HuH-7 (cell line): ENCODE measurements at places on chromosomes 7 and 10.

- DNase-seq, result no peak
Observed at GRCh38 chr7:32048970-32049491, 21.2 kb downstream of the PDE1C start.

DNA sequence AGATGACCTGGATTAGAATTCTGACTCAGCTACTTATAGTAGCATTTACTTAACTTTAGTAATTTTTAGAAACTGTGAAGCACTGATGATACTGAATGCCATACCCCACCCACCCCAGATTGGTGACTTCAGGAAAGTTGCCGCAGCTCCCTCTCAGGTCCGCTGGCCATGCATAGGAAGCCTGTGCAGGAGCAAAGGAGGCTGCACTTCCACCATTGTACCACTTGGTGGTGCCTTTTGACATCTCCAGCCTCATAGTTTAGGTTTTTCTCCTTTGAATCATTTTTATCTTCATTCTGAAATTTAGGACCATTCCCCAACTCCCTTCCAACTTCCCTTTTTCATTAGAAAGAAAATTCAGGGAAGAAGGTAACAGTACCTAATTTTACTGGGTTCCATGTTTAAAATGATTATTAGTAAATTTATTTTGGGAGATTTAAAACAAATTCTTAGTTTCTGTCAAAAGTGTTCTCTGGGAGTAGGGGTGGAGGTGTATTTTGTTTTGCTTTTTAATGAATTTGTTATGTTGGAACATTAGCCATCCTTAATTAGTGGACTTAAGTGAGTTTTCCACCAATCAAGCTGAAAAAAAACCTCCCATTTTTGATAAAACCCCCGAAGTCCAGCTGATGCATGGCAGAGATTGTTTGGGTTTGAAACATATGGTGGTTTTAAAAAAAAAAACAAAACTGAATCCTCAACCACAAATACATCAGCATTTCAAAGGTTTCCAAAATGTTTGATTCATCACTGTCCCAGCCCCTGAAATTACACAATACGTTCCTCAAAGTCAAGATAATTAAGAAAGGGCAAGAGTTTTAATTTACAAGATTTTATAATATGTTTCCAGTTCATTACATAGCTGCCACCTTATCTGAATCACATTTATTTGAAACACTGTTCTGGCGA lies 109.6 kb downstream of the WNT2 start:
- peak; percentile 39 for DNase-seq

DNA sequence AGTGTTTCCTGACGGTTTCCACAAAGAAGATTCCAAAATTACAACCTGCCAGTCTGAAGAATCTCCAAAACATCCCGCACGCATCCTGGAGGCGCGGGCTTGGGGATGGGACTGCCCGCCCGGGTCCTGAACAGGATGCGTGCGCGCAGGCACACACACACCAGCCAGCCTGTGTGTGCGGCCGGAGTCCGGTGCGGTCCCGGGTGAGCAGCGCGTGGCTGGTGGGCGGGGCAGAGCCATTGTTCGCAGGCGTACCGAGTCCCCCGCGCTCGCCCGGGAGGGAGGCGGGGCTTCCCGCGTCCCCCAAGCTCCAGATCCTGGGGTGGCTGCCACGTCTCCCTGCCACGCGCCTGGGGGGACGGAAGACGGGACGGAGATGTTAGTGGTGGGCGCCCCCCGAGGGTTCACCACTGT lies 675 bp upstream of the SCD start:
- DNase-seq, result peak; percentile 74

DNA sequence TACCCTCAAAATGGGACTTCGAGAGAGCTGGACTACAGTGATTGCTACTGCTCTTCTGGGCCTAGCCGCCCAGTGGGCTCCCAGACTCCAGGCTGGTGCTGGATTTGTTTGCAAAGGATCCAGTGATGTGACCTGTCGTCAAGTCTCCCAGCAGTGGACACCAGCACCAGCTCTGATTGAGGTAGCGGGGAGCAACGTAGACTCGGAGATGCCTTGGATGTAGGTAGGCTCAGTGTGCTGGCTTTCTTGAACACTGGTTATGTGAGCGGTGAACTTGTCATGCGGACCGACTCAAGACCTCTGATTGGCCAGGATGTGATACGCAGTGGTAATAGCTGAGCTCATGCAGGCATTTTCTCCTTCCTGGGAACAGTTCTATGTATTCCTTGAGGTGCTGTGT lies 19.4 kb downstream of the AKR1C2 start:
- no peak for DNase-seq

DNA sequence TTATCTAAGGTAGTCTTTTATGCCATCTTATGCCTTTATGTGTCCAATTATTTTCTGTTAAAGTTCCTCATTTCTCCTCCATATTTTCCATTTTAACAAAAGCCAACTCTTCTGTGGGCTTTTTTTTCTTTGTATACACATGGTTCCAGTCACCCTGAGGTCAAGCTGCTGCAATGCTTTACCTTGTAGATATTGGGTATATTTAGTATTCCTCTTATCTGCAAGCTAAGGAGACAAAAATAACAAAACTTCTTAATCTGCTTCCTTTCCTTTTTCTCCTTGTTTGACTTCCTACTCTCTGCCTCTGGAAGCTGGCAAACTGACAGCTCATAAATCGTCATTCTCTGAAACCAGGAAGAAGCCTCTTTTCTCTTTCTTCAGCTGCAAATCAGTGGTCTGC lies 885.0 kb upstream of the LRRN3 start:
- no peak for DNase-seq

DNA sequence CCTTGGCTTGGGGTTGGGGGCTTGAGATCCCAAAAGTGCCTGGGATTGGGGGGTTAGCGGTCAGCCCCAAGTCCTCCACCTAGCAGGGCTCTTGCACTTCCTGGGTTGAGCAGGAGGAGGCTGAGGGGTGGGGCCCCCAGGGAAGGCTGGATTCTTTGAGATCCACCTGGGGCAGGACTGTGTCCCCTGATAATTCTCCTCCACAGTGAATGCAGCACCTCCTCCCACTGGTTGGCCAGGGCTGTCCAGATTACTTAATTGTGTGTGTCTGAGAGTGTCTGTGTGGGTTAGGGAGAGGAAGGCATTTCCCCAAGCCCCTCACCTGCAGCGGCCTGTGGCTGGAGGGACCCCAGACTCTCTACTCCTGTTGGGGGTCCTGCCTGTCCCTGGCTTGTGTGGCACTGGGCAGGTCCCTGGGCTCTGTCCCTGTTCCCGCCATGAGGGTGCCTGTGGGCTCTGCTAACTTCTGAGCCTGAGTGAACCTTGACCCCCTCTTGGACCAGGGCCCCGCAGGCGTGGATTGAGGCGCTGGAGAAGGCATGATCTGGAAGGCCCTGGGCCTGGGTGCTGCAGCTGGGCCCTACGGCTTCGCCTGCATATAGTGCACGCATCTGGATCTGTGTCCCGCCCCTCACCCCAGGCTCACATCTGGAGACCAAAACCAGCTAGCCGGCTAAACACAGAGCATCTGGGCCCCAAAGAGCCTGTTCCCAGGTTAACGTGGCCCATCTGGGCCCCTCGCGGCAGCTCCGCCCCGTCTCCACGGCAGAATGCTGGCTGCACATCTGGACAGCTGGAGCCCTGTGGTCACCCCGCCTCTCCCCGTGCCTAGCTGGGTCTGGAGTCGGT lies 10.4 kb downstream of the TMEM270 start:
- DNase-seq, result no peak

DNA sequence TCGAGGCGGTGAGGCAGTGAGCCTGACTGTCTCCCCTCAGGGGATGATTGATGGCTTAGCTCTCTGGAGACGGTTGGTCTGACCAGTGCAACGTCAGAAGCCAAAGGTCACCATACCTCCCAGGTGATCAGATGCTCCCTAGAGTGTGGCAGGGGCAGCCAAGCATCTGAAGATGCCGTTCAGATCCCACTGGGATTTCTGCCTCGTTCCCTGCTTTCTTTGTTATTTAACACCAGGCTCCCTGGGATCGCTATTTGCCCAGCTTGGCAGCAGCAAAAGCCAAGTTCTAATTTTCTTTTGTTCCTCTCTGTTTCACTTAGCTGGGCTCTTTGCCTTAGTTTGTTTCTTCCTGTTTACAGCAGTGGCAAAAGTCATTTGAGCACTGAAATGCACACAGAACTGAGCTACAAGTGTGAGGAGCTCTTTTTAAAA lies 53.5 kb upstream of the SVIL start:
- DNase-seq, result peak; percentile 67

DNA sequence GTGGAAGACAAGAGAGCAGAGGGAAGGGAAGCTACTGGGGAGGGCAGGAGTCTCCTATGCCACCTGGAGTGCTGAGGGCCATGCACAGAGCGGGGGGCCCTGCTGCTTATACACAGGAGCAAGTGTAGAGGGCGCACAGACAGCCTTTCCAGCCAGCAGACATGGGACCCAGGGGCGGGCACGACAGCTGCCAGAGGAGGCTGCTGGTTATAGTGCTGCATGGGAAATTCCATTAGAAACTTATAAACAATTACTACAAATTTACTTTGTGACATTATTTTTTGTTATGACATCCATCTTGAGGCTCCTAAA lies 90.5 kb downstream of the WDFY4 start:
- no peak for DNase-seq

DNA sequence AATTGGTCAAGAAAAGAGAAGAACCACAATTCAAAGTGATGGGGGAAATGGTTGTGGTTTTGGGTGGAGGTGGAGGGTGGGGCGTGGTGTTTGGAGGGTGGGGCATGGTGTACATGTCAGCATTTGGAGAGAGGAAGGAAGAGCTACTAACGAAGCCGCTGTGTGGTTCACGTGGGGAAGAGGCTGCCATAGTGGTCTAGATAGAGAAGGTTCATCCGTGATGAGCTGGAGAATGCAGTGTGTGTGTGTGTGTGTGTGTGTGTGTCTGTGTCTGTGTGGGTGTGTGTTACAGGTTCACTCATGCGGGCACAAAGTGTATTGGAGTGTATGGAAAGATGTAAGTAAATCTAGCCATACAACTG lies 6.1 kb upstream of the VCL start:
- DNase-seq, result no peak

DNA sequence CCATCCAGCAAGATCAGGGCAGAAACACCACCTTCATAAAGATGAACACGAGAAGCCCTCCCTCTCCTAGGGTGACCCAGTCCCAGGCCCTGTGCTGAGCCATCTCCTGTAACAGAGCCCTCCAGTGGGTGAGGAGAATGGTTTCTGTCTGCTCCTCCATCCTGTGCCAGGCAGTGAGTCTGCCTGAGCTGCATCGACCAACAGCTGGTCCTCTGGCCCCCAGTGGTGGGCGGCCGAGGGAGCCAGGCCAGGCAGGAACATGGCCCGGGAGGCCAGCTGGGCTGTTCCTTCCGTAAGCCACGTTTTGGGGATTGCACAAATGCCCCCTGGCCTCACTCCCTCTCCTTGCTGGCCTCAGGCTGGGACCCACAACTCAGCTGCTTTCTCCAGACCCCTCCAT lies 73.5 kb downstream of the GRB10 start:
- no peak for DNase-seq

DNA sequence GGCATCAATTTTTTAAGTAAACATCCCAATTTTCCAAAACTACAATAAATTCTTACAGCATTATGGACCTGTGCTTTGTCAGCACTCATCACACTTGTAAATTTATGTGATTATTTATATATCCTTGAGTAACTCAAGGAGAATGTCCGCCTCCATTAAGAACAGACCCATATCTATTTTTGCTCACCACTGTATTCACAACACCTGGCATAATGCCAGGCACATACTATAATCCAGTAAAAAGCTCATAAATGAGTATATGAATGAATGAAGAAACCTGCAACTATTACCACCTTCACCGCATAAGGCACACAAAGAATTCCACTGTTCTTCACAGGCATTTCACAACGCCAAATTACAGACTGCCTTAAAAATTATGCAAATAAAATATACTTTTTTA lies 46.9 kb downstream of the MINDY3 start:
- no peak for DNase-seq

- no peak for DNase-seq
Observed at GRCh38 chr10:106816318-106817085, 348.0 kb downstream of the SORCS1 start.

DNA sequence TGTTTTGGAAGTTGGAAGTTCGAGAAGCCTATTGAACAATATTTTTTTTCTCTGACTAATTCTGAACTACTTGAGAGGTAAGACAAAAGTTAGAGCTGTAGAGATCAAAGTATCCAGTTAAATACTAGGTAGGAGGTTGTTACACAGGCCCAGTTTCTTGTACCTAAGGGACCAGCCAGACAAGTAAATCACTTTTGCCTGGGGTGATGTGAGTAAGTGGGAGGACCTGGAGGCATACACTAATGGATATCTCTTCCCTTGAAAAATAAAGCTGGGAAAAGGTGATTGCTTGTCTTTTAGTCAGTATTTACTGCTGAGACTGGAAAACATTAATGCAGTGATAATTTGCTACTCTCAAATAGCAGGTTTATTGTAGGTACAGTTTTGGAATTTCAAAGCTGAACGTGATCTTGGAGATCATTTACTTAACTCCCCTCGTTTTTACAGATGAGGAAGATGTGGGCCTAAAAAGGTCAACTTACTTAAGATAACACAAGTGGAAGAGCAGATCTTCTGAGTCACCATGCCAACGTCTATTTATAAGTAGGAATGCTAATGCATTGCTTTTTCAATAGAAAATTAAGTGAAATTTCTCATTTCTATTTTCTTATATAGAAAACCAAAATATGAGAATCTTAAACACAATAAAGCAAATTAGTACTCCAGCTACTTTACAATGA lies 181.3 kb downstream of the PPP1R9A start:
- no peak for DNase-seq

- no peak for DNase-seq
Observed at GRCh38 chr10:28985137-28985885, 303.6 kb upstream of the LYZL1 start.

DNA sequence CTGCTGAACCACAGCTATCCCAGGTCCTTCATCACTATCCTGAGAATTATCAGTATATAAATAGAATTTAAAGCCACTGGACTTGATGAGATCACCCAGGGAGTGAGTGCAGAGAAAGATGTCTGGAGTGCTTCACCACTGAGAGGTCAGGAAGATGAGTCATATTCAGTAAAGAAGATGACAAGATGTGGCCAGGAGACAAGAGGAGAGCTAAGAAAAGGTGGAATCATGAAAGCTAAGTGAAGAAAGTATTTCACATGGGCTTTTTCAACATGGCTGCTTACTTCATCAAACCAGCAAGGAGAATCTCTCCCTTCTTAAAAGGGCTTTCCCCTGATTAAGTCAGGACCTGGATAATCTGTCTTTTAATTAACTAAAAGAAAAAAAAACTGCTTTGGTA lies 9.1 kb upstream of the PRKAR2B start:
- DNase-seq, result no peak

GRCh38 chr10:62496925-62497324 lies 122.8 kb downstream of the ZNF365 start:
- DNase-seq, result no peak

DNA sequence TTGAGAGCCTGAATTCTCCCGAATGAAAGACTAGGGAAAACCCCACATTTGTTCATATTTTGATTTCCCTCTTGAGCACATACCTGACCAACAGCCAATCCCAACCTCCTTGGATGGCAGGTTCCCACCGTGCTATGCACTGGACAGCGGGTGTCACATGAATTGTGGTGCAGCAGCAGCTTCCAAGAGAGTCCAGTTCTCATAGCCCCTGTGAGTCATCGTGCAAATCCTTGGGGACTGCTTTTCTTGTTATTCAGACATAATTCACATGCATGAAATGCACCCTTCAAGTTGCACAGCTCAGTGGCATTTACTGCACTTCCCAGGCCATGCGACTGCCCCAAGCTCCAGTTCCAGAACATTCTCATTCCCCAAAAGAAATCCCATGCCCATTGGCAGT lies 67.8 kb upstream of the PPP2R2D start:
- no peak for DNase-seq
